ENCODE measurements at places on chromosomes 1 and 21.

DNA sequence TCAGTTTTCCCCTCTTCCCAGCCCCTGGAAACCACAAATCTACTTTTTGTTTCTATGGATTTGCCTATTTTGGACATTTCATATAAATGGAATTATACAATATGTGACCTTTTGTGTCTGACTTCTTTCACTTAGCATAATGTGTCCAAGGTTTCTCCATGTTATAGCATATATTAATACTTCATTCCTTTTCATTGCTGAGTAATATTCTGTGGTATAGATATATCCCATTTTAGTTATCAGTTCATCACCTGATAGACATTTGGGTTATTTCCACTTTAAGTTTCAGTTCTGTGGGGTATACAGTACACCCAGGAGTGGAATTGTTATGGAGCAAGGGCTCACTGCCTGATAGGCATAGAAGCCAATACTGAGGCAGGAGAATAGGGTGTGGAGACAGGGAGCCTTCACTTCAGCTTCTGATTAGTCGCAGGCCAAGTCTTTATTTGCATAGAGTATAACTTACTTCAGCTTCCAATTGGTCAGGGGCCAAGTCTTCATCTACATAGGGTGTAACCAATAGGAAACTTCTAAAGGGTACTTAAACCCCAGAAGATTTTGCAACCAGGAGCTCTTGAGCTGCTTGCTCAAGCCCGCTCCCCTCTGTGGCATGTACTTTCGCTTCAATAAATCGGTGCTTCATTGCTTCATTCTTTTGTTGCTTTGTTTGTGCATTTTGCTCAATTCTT lies 8.3 kb upstream of the NVL start:
- DNase-seq: no peak

DNA sequence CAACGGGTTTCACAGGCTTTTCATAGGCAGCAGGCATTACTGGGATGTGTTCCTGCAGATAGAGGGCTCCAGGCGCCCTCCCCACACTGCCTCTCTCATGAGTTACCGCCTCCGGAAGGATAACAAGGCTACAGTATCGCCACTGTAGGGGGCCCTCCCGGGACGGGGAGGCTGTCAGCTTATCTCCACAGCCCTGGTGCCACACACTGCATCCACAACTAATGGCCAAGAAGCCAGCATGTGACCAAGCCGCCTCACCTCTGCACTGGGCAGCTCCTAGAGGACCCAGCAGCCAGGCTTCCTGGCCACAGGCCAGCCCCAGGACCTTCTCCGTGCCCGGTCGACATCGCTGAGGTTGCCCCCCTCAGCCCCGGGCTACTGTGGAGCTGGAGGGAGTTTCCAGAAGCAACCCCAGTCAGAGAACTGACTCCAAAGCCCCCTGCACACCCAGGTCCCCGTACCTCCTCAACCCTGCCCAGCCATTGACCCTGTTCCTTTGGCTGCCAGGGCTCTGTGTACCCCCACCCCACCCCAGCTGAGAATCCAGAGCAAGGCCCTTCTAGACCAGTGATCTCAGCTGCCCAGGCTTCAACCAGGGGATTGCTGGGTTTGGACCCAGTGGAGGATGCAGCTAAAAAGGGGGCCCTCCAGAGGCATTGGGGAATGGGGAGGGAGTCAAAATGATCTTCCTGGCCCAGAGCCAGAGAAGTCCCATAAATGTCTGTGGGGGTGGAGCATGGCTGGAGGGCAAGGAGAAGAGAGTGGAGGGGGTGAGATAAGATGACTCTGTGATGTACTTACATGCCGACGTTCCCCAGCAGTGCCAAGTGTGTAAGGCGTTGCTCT lies 45.0 kb downstream of the NEK2 start:
- DNase-seq: no peak

- DNase-seq: no peak
Measured at GRCh38 chr1:9182784-9183257, 51.8 kb upstream of the H6PD start.

- DNase-seq: no peak
Measured at GRCh38 chr1:209755926-209756614, at the start of gene TRAF3IP3. TSS of gene TRAF3IP3 (plus strand) at chr1:209756053. CDS start at chr1:209760040, 3,987 bp downstream.

DNA sequence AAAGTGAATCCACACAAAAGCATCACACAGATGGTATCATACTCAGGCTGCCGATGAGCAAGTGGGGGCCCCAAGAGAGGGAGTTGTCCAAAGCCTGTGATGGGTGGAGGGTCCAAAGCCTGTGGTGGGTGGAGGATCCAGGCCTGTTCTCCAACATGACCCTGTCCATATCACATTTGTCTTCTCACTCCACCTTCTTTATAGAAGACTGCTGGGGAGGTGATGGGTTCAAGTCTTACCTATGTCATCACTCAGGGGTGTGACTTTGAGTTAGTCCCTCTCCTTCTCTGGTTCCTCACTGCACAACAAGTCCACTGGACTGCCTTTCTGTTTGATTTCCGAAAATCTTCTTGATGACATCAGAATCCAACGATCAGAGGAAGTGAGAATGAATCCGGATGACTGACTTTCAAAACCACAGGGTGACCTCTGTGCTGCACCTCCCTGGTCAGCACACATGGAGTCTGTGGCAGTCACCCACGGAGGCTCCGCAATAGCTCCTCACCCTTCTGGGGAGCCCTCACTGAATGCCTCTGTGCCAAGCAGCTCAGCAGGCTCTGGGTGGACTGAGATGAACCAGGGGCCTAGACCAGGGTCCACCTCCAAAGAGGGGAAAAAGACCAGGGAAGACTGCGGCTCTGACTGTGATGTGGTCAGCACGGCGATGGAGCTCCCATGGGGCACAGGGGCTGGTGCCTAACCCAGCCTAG lies 166.8 kb downstream of the HIVEP3 start:
- DNase-seq: no peak

- no peak for DNase-seq
Measured at GRCh38 chr1:156914440-156914856, 6.0 kb upstream of the LRRC71 start.

GRCh38 chr1:211928993-211929637 lies 98.6 kb upstream of the LPGAT1 start:
- no peak for DNase-seq

DNA sequence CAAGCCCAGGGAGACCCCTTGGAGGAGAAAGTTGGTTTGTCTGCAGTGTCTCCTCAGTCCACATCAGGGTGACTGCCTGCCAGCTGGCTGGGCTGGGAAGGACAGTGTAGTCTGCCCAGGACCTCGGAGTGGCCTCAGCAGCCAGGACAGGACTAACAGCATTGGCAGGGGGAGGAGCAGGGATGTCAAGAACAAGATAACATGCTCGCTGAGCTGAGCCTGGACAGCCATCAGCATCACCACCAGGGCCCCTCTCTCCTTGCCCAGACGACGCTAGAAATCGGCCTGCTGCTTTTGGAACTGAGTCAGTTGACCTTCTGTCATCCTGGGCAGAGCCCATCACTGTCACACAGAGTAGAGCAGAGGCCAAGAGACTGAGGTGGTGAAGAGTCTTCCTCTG lies 83.6 kb upstream of the CNTN2 start:
- DNase-seq: no peak

Measured in cerebellar nuclear complex (tissue), 1 donor.